Activated naive CD8-positive, alpha-beta T cell treated with anti-CD3 and anti-CD28 coated beads, Interleukin-2, amount 10 ng/mL, durations not matched to agents 7 days and 5 days (primary cell): ENCODE measurements at places on chromosomes 2 and 18. TPM values are rescaled to one million over a fixed set of nuclear protein-coding genes. Genes with fewer than 3 reads are reported as not detected.

GRCh38 chr2:120738117-120738516 lies 2.4 kb downstream of the GLI2 start:
- peaks cover 85% of the 10 kb centered on the region for H3K27me3 ChIP-seq
- peaks cover 8% of the 10 kb centered on the region for H3K4me1 ChIP-seq
- H3K4me3 ChIP-seq = no peak overlapping the region
- H3K27ac ChIP-seq = no peak overlapping the region
- H3K36me3 ChIP-seq = peaks cover 3% of the 10 kb centered on the region
- no peak for DNase-seq

DNA sequence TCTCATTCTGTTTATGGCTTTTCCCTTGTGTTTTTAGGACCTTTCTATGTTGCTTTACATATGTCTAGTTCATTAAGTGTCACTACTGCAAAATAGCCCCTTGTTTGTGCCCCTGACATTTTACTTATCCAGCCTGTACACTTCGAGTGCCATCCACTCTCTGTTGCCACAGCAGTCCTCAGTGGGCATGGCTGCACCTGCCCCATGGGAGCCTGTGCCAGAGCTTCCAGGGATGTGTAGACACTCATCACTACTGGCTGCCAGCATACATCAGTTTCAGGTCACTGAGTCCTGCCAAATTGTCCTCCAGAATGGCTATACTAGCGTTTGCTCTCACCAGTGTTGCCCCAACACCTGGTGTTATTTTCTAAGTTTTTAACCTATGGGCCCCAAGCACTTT lies 80.4 kb downstream of the ARMC9 start:
- H3K4me3 ChIP-seq = no peak overlapping the region
- no peaks in the 10 kb centered on the region for H3K27me3 ChIP-seq
- no peaks in the 10 kb centered on the region for H3K4me1 ChIP-seq
- no peaks in the 10 kb centered on the region for H3K36me3 ChIP-seq
- no peak overlapping the region for H3K27ac ChIP-seq

DNA sequence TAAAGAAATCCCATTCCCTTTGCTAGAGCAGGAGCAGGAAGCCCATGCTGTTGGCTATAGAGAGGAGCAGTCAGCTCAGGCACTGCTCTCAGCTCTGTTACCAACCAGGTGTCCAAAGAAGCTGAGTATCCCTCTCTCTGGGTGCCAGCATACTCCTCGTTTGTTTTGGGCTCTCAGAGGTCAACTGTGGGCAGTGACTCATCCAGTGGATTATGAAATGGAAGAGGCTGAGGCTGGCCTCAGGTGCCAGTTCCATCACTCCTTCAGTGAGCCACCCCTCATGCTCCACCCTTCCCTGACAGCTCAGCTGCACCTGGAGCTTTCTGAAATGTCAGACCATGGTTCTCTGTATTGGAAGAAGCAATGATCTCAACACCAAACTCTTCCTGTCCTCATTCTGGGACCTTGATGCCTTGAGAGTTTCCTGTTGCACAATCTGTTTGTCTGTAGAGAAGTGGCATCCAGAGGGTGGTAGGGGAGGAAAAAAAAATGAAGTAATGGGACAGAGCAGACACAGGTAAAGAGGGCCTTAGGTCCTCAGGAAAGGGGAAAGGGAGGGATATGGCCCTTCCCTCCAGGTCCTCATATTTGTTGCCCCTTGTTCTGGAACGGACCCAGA lies 31.2 kb upstream of the EN1 start:
- no peaks in the 10 kb centered on the region for H3K36me3 ChIP-seq
- H3K4me3 ChIP-seq = no peak overlapping the region
- peaks cover 15% of the 10 kb centered on the region for H3K4me1 ChIP-seq

Gene MAIP1
- 20.0 TPM for total RNA-seq

Gene SIX2
- not detected for total RNA-seq

- H3K27me3 ChIP-seq = no peaks in the 10 kb centered on the region
- H3K36me3 ChIP-seq = peaks cover 2% of the 10 kb centered on the region
- peaks cover 5% of the 10 kb centered on the region for H3K4me1 ChIP-seq
- no peak for DNase-seq
- no peak overlapping the region for H3K4me3 ChIP-seq
Observed at GRCh38 chr18:46061387-46061786, 10.7 kb downstream of the PSTPIP2 start.

DNA sequence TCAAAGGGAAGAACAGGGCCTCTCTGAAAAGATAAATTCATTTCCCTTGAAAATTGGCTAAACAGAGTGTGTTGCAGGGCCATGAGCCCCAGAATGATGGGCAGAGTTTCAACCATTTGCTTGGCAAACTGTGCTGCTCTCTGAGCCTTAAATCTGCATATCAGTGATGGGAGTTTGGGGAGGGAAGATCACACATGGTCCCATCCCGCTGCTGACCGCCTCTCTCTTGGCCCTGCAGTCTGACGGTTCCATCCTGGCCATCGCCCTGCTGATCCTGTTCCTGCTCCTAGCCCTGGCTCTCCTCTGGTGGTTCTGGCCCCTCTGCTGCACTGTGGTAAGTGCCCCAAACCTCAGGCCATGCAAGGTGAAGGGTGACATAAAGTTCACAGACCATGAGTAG lies 139.0 kb downstream of the ANTXR1 start:
- peaks cover 7% of the 10 kb centered on the region for H3K27me3 ChIP-seq
- DNase-seq = no peak
- H3K27ac ChIP-seq = no peak overlapping the region
- H3K4me1 ChIP-seq = no peaks in the 10 kb centered on the region
- no peaks in the 10 kb centered on the region for H3K36me3 ChIP-seq

DNA sequence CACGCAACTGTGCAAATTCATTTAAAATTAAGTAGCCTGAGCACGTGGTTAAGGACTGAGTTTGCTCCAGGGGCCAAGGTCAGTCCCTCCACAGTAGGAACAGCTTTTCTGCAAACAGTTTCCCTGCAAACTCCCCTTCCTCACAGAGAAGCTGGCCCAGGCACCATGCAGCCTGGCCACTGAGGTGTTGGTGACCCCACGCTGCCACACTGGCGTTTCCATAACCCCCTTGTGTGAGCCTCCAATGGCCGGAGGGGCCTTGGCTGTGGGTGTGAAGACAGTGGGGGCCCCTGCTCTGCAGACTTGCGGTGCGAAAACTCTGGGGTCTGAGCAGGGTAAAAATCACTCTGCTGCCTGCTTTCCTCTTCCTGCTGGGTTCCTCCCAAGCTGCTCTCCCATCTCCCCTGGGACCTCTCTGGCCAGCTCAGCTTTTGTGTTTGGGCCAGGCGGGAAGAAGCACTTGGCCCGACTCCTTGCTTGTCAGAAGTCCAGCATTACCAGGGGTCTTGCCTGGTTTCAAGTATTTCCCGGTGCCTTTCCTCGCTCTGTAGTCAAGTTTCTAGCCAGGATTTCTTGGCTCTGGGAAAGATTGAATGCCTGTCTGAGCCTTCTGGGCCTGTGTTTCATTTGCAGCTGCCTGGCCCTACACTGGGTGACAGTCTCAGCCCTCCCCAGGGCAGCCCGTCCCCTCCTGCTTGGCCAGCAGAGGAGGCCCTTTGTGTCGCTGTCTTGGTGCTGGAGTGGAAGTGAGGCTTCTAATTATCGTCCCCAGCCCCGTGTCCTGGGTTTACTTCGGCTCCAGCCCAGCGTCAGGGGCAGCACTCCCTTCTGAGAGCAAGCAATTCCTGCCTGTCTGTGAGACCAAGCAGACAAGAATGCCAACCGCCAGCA lies 131.4 kb upstream of the SLC1A4 start:
- no peak overlapping the region for H3K4me3 ChIP-seq
- no peaks in the 10 kb centered on the region for H3K36me3 ChIP-seq
- H3K27ac ChIP-seq = no peak overlapping the region
- H3K27me3 ChIP-seq = peaks cover 7% of the 10 kb centered on the region

Gene ALPI
- not detected for total RNA-seq
